ENCODE measurements at places on chromosomes 2 and 18. TPM values are rescaled to one million over a fixed set of nuclear protein-coding genes. Genes with fewer than 3 reads are reported as not detected.
A peak's percentile ranks its signal among the peaks of the same experiment; 100 is the strongest.

GRCh38 chr2:129189617-129190319, 789.7 kb upstream of the RAB6C start:
- DNase-seq, result peak; percentile 12

DNA sequence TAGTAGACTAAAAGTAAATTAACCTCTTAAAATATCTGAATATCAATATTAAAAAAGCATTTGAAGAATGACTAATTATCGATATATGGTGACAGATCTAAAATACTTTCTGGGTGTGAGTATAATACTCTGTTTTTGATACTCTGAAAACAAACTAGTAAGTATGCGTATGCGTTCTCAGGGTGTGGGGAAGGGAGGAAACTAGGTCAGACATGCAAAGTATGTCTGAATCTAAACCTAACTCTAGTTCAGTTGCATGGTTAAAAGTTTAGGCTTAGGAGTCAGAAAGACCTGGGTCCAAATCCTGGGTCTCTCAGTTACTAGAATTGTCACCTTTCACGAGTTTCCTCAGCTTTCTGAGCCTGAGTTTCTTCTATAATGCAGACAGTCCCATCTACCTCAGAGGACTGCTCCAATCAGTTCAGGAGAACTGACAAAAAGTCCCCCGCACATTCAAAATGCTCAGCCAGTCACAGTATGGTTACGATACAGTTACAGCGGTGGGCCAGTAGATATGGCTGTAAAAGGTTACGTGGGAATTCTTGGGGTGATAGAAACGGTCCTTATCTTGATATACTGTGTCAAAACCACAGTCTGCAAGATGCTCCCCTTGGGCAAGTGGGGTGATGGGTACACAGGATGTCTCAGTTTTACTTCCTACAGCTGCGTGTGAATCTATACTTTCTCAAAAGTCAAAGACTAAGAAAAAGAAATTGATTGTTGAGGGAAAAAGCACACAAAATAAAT, 29.2 kb downstream of the UNC50 start:
- no peak for DNase-seq

DNA sequence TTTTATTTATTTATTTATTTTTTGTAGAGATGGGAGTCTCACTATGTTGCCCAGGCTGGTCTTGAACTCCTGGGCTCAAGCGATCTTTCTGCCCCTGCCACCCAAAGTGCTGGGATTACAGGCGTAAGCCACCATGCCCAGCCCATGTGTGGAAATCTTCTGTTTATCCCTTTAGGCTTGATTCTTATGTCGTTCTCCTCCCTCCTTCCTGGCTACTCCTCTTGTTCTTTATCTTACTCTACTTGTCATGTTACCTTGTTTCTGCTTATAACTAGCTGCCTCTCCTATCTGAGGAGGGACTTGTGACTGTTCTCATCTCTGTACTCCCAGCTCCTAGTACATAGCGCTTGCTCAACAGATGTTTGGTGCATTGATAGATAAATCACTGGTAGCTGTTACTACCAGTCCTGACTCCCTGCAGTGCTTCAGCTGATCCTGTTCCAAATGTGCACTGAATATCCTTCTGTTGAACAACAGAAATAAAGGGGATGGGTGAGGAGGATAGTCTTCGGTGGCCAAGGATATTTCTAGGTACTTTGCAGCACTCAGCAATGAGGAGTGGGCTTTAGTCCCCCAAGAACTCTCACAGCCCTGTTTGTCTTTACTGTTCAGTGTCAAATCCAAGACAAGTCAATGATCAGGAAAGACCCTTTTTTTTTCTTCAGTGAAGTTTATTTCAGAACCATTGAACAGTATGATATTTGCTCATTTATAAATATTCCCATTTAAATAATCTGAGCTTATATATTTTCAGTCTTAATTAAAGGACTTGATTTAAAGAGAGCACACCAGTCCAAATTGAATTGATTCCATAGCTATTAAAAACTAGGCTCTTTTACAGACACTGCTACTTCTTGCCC, 7.2 kb downstream of the IL1B start:
- no peak for DNase-seq

Gene ANKRD30BL
- not detected for total RNA-seq

All from neural crest cell (in vitro differentiated cells).